NCI-H1105 (cell line): ENCODE measurements at places on chromosomes 13 and 19.
A peak's percentile ranks its signal among the peaks of the same experiment; 100 is the strongest.

- no peak for DNase-seq
These were observed 1.5 kb downstream of the SCAF1 start for GRCh38 chr19:49643466-49643865.

DNA sequence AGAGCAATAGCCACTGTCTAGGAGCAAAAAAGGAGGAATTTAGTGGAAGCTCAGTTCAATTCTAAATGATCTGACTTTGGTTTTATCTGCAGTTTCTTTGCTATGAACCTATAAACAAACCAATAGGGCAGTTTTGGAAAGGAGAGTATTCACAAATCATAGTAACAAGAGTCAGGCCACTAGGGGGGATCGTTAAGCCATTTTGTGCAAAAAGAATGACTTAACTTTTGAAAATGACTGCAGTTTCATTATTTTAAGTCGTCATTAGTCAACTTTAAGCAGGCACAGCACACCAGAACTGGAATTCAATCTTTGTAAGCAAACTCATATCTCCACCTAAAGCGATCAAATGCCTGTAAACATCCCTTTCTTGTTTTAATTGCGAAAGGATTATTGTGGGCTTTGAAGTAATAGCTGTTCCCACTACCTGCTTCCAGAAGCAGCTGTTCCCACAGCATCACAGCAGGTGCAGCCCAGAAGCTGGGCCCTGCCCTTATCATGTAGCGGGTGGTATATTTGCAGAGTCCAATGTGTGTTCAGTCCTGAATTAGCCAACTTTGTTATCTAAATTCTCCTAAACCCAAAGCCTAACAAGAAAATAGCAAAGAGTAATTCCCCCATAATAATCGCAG lies 51.5 kb downstream of the SOX21 start:
- peak; percentile 17 for DNase-seq

DNA sequence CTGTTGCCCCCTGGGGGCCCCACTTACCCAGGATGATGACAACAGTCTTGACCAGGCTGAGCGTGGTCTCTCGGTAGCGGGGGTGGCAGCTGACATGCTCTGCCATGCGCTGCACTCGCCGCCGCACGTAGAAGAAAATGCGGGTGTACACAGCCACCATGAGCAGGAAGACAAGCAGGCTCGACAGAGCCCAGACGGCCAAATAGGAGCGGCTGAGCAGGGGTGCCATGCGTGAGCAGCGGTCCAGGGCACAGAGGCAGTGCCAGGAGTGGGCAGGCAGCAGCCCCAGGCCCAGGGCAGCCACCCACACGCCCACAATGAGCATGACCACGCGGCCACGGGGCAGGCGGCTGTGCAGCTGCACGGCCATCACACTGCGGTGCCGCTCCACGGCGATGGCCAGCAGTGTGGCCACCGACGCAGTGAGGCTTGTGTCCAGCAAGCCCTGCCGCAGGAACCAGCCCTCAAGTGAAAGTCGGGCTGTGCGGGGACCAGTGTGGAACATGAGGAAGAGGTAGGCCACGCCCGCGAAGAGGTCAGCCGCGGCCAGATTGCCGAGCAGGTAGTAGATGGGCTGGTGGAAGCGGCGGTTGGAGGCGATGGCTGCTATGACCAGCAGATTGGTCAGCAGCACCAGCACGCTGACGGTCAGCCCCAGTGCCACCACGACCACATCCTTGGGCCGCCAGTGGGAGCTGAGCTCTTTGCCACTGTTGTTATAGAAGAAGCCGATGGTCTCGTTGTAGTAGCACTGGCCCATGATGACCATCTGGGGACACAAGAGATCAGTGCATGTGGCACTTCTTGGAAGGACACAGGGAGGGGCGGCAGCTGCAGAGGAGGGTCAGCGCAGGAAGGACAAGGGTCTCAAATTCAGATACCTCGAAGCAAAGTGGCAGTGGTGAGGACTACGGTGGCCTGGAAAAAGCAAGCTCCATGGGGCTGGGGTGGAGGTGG lies 1.2 kb downstream of the LPAR2 start:
- DNase-seq = no peak

DNA sequence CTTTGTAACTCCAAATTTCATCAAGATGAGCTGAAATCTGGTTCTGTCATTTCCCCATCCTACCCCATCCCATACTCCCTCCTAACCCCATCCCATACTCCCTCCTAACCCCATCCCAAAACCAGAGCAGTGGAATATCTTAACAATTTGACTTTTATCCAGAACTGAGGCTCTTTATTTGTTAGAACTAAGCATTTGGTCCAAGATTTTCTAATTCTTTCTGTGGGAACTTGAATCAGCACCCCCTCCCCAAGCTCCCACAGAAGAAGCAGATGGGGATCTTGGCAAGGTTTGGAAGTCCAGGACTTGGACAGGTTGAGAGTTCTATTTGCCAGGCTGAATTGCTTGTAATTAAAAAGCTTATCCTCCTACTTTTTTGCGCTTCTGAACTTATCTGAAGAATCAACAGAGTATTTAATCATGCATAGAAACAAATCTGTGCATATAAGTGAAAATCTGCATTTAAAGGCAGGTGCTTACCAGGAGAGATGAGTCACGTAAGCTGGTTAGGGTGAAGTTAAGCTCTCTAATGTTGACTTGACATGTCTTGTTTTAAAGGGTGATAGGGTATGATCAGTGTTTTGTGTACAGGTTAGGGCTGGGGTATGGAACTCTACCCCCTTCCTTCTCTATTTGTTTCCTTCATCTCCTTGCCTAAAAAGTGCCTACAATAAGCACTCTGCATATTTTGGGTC lies 111.1 kb downstream of the COG6 start:
- no peak for DNase-seq

GRCh38 chr13:46633416-46633815 lies 80.4 kb downstream of the LRCH1 start:
- no peak for DNase-seq

DNA sequence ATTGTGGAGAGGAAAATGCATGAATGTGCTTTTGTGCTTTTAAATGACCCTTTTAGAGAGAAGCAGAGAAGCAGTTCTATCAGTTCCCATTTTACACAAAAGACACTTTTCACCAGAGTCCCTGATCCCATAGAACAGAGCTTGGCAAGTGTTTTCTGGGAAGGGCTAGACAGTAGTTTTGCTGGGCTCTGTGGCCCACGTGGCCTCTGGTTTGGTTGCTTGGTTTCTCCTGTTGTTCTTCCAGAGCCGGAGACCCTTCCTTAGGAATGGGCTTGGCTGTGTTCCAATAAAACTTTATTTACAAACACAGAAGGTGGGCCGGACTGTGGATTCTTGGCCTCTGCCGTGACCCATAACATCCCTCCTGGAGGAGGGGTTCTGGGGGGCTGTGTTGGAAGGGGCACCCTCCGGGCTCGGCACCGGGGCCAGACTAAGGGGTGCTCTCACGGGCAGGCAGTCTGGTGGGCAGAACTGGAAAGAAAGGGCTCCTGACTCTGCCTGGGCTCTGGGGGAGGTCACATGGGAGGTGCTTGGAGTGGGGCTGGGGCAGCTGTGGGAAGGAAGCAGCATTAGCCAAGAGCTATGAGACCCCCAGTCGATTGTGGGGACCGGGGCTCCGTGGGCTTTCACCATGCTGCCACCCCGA lies 3.2 kb downstream of the SPPL2B start:
- no peak for DNase-seq

- DNase-seq = no peak
These were observed 8.5 kb downstream of the FOXO1 start for GRCh38 chr13:40657951-40658350.

GRCh38 chr19:41991025-41991424 lies 3.0 kb downstream of the ATP1A3 start:
- DNase-seq = no peak

DNA sequence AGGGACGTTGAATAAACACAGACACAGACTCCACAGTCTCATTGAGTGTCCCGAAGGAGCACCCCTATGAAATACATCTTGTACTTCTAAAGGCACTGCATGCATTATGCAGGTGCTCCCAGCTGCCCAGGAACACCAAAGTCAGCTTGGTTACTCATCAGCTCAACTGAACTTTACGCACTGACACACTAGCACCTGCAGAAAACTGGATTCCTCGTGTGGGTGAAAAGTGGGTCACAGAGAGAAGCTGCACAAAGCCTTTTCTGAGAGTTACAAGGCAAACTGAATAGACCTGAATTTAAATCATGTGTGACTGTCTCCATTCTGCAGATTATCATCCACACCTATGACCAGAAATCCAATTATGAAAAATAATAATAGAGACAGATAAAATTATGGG lies 527.5 kb upstream of the NBEA start:
- no peak for DNase-seq

GRCh38 chr13:48576448-48577010 lies 43.6 kb upstream of the RCBTB2 start:
- no peak for DNase-seq

GRCh38 chr19:28636016-28636629 lies 576.8 kb downstream of the UQCRFS1 start:
- no peak for DNase-seq
